ENCODE measurements at places on chromosomes 4 and X.
A peak's percentile ranks its signal among the peaks of the same experiment; 100 is the strongest.

DNA sequence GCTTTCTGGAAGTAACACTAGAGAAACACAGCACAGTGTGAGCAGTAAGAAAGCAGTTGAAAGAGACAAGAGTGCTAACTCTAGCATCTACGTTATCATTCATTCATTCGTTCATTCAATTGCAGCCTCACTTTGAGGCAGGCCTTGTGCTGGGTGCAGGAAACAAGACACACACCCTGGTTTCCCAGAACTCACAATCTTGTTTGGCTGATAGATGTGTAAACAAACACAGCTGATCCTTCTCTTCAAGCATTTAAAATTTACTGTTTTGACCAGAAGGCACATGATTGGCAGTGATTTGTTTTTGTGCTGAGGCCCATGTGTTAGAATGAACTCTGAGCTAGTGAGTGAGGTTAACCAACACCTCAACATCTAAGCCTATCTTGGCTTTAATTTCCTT lies 20.4 kb upstream of the TBC1D9 start:
- no peak for DNase-seq

GRCh38 chr4:27245216-27245615 lies 384.6 kb downstream of the STIM2 start:
- DNase-seq: no peak

DNA sequence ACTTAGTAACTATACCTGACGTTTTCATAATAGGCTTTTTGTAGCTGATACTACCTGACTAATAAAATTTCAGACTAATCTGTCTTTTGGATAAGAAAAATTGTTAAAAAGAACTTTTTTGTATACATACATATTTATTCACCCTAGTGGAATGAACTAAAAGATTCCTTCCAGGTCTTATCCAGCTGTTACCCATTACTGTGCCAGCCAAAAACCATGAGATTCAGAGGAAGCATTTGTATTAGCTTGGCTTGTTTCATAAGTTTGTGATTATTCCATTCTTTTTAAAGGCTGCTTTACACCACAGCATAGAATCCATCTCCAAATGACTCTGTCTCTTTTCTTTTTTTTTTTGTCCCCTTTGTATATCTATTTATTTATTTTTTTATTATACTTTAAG lies 149.4 kb downstream of the FAT4 start:
- no peak for DNase-seq

DNA sequence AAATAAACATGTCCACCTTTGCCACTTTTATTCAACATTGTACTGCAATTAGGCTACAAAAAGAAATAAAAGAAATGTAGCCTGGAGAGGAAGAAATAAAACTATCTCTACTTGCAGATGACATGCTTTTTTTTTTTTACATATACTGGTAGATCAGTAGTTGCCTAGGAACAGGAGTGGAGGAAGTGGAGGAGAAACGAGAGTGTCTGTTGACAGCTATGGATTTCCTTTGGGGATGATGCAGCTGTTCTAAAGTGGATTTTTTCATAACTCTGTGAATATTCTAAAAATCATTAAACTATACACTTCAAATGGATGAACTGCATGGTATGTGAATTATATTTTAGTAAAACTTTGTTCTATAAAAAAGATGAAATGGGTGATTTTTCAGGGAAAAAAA lies 116.4 kb downstream of the ANAPC4 start:
- DNase-seq: no peak

DNA sequence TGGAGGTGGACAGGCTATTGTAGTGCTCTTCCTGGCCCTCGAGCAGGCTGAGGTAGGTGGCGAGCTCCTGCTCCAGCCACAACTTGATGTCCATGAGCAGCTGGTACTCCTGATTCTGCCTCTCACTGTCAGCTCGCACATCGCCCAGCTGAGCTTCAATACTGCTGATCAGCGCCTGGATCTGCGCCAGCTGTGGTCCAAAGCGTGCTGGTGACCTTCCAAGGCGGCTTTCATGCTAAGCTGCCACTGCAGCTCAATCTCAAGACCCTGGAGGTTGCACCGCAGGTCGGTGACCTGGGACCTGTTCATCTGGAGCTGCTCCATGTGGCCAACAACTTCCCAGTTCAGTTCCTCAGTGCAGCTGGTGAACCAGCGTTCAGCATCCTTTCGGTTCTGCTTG lies 31.2 kb downstream of the LRIT3 start:
- DNase-seq: no peak

GRCh38 chr4:91997045-91997444 lies 306.7 kb upstream of the GRID2 start:
- DNase-seq: no peak

DNA sequence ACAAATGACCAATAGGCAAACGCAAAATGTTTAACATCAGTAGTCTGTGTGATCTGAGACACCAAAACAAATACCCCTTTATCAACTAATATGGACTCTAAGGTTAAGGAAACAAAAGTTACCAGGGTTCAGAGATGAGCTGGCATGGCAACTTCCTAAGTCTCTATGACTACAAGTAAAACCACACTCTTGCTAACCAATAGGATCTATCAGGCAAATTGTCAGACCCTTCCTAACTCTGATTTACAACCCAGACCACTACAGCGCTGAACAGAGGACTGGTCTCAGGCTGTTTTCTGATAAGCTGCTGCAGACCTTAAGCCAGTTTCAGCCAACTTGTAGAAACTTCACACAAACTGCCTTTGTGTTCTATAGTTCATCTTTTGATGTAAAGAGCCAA lies 608.0 kb downstream of the TLL1 start:
- DNase-seq: no peak

- no peak for DNase-seq
Observed at GRCh38 chr4:148770848-148771247, 328.6 kb upstream of the NR3C2 start.

DNA sequence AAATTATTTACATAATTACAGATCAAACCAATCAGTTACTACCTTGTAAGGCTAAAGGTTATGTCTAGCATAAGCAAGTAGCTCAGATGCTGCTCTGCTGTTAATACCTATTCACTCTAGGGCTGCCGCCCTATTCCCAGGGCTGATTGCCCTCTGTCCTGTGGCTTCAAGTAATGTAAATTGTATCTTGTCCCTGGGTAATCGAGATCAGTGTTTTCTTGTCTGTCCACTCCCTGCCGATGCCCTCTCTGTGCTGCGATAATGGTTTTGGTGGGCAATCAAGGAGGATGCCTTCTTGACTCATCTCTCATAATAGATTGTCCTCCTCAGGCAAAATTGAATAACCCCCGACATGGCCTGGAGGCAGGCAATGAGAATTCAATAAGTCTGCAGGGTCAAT lies 641.0 kb upstream of the PITX2 start:
- DNase-seq: no peak

DNA sequence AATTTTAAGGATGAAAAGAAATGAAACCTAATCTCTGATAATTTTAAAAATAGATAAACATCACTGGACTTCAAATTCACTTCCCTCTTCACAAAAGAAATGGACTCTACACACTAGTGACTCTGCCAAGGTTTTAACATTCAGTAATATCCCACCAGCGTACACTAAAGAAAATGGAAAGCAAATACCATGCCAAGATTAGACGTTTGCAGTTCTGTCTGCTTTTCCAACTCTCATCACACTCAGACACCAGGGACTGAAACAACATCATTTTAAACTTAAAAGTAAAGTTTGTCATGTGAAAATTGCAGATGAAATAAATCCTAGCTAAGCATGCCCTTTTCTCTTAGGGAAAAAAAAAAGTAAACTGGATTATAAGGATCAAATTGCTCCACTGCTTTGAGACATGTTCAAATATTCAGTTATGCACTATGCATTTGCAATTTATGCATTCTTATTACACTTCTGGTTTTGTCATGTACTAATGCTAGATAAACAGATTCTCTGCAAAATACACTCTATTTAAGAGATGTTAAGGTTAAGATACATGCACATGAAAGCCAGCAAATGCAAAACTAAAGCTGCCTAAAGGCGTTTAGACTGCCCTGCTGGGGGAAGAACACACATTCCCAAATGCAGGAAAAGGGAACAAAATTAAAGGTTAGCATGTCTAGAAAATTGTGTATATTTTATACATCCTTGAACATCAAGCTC lies 534.4 kb upstream of the EPHA5 start:
- no peak for DNase-seq

DNA sequence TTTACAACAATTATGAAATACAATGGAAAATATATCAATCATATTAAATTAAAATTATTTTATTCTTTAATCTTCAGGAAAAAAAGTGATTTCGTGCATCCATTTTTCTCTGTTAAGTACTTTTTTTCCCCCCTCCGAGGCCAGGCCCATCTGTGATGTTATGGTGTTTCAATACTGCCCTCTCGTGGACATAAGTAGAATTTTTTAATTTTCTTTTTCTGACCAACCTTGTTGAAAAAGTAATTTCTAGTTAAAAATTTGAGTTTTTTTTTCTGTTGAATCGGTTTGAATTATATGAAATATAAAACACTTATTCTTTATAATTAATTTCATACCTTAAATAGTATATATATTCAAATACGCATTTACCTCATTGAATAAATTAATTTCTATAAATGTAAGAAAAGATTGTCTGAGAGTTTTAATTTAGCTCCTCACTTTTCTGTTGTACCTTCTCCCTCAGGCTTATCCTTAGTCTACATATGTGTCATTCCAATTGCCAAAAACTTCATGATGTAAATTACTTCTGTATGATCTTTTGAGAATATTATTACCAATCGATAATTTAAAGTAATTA lies 175.8 kb upstream of the TECRL start:
- peak; percentile 12 for DNase-seq

GRCh38 chr4:83237591-83237990 lies 47.0 kb downstream of the COQ2 start:
- DNase-seq: no peak

- DNase-seq: no peak
Observed at GRCh38 chr4:122100508-122100907, 51.6 kb upstream of the BLTP1 start.

- DNase-seq: no peak
Observed at GRCh38 chrX:121151293-121151692, 103.9 kb downstream of the GLUD2 start.

DNA sequence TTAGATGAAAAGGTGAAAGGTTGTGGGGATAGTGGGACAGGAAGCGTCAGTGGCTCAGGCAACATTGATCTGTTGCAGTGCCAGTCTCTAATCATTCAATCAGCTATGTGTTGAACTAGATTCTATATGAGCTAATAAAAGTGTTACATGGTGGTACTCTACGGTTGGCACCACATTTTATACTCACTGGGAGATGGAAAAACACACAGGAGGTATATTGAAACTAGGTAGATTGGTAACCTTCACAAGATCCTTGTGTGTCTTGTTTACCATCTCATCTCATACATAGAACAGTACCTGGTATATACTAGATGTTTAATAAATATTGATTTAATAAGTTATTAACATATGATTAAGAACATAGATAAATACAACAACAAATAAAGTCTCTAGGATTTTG lies 152.7 kb downstream of the NAA11 start:
- DNase-seq: no peak

DNA sequence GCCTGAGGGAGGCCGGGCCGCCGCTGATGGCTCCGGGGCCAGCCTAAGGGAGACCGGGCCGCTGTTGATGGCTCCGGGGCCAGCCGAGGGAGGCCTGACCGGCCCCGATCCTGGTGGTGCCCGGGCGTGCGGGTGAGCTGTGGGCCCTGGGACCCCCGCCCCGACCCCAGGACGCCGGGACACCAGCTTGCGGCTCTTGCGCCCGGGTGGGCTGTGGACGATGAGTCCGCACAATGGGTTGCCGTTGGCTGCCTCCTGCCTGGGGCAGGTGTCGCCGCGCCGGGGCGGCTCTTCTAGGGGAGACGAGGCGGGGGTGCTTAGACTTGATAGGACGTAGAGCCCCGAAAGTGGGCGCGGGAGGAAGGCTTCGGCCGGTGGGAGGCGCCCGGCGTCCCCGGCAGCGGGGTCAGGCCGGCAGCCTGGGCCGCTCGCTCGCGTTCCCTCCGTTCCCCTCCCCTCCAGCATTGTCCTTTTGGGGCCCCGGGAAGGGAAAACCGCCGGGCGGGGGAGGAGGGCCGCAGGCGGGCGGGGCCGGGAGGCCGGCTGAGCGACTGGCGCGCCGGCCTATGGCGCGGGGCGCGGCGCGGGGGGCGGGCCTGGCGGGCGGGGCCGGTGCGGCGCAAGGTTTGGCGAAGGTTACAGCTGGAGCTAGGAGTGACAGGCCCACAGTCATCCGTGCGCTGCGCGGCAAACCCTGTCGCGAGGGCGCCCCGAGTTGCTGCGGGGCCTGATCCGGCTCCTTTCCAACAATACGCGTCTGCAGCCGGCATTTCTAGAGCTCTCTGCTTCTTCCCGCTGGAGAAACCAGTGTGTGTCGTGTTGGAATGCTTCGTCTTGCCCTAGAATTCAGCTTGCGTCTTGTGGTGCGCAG lies 819 bp downstream of the KIAA0232 start:
- peak; percentile 91 for DNase-seq

GRCh38 chrX:116726806-116727205 lies 264.0 kb upstream of the CT83 start:
- no peak for DNase-seq

DNA sequence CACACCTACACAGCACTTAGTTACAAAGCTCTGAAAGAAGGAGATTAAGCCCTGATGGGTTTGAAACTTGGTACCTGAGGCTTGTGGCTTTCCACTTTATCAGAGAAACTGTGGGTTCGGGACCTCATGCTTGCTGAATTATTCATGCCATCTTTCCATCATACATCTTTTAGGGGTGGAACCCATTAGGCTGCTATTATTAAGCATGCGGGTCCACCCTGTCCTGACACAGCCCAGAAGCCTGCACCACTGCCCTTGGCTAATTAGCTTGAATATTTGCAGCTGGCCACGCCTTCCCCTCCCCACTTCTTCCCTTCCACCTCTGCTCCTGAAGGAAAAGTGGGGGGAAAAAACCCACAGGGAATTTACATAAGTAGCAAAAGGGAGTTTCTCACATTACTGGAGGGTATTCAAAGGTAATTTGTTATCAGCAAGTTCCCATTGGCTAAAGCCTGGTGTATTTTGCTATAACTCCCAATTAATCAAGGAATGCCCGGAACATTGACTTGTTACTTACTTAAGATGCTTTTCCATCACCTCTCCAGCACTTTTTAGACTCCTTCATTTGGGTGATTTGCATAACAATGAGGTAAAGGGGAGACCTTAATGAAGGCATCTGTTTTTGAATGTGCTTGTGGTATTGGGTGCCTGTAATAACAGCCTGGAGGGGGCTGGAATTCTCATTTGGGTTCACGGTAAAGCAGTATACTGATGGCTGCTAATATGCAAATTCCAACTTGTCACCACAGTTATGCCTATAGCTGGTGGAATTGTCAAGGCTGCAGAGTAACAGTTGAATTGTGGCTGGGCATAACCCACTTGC lies 231.7 kb upstream of the GATB start:
- DNase-seq: no peak
